CD4-positive, alpha-beta T cell treated with Interleukin-4 for 1 hour (primary cell): ENCODE measurements at places on chromosomes 6 and 20.
A peak's percentile ranks its signal among the peaks of the same experiment; 100 is the strongest.

- DNase-seq = no peak
These were observed 491.3 kb upstream of the GJE1 start for GRCh38 chr6:141641406-141641805.

- DNase-seq = no peak
These were observed 38.6 kb upstream of the NXT1 start for GRCh38 chr20:23311947-23312506.

GRCh38 chr20:48740712-48741111, 87.1 kb downstream of the PREX1 start:
- DNase-seq = no peak

- peak; percentile 21 for DNase-seq
These were observed 6.5 kb downstream of the TGM6 start for GRCh38 chr20:2387180-2387577.

- DNase-seq = no peak
These were observed 75.5 kb downstream of the ANKS1A start for GRCh38 chr6:34964564-34964963.

- DNase-seq = no peak
These were observed 96.2 kb upstream of the MPC1 start for GRCh38 chr6:166478782-166479592.

- no peak for DNase-seq
These were observed 584.7 kb downstream of the RFPL4B start for GRCh38 chr6:112931832-112932231.

GRCh38 chr20:59121714-59122565, 41.7 kb upstream of the ZNF831 start:
- DNase-seq = peak; percentile 78

DNA sequence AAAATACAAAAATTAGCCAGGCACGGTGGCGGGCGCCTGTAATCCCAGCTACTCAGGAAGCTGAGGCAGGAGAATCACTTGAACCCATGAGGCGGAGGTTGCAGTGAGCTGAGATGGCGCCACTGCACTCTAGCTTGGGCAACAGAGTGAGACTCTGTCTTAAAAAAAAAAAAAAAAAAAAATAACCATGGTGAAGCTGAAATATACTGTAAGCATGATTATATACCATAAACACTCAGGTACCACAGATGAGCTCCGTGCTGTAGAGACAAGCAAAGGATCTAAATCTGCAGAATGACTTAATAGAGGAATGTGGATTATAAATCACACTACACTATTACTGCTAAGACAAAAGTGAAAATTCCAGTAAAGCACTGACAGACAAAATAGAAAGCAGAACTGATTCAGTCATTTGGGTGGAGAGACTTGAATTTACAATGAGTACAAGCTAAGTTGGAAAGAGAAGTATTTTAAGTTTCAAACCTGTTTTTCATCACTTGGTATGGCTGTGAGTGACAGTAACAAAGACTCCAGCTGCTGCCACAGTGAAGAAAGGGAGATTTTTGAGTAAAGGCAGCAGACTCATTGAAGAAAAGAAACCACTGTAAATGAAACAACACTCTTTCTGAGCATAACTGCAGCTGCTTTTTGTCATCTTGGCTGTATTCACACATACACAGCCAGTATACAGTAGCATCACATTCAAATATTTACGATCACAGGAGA, 322.1 kb downstream of the RNGTT start:
- no peak for DNase-seq

GRCh38 chr6:35062676-35063574, 78.2 kb downstream of the TCP11 start:
- no peak for DNase-seq

DNA sequence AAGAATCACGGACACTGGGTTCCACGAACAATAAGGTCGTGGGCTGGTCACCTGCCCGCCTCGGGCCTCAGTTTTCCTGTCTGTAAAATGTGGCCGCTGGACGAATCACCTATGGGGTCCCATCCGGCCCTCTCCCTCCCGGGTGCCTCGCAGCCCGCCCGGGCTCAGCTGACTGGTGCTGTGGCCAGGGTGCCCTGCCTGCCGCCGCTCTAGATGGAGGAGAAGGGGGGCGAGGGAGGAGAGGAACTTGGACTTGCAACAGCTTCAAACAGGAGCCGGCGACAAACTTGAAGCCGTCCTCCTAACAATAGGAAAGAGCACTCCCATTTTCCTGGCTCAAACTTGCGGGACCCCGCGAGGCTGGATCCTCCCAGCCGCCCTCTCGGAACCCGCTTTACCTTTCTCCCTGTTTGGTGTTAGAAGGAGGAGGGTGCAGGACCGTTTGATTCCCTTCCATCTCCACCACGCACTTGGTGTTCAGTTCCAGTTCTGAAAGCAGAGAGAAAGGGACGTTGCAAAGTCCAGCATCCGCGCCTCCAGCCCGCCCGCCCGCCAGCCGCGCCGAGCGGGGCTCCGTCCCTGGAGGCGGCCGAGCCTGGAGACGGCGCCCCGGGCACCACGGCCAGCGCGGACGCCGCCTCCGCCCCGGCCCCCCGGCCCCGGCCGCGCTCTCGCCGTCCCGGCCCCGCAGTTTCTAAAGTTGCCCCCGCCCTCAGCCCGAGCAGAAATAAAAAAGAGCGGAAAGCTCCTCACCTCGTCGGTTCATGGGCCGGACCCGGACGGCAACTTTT, 584 bp downstream of the KIF13A start:
- DNase-seq = peak; percentile 41

GRCh38 chr6:12814015-12814414, 97.4 kb downstream of the PHACTR1 start:
- no peak for DNase-seq

- DNase-seq = no peak
These were observed 385.7 kb upstream of the MMS22L start for GRCh38 chr6:97668716-97669115.

GRCh38 chr20:50431066-50431450, 79.1 kb upstream of the PTPN1 start:
- no peak for DNase-seq

DNA sequence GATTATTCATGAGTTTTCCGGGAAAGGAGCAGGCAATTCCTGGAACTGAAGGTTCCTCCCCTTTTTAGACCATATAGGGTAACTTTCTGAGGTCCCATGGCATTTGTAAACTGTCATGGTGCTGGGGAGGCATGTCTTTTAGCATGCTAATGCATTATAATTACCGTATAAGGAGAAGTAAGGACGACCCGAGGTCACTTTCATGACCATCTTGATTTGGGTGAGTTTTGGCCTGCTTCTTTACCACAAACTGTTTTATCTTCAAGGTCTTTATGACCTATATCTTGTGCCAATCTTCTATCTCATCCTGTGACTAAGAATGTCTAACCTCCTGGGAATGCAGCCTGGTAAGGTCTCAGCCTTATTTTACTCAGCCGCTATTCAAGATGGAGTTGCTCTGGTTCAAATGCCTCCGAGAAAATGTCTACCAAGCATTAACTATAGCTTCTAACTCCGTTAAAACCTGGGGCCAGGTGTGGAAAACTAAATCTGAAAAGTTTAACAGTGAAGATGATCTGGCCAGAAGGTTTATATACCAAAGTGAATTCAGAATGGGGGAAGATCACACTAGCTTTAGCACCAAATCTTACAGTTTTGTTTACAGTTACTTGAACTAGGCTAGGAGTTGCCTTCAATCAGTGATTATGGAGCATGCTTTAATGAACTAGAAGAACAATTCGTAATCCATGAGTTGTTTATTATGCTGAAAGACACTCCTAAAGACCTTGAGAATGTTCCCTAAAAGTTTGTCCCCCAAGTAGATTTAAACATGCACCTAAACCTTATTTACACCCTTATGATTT, 80.0 kb upstream of the TOP1 start:
- DNase-seq = no peak

GRCh38 chr6:119296036-119297035, 53.2 kb downstream of the MAN1A1 start:
- no peak for DNase-seq

DNA sequence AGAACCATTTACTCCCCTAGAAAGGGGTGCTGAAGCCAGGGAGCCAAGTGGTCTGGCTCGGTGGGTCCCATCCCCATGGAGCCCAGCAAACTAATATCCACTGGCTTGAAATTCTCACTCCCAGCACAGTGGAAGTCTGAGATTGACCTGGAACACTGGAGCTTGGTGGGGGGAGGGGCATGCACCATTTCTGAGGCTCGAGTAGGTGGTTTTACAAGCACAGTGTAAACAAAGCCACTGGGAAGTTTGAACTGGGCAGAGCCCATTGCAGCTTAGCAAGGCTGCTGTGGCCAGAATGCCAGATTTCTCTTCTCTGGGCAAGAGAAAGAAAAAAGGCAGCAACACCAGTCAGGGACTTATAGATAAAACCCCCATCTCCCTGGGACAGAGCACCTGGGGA, 855.8 kb upstream of the CITED2 start:
- DNase-seq = no peak

GRCh38 chr20:38278131-38278530, 17.6 kb upstream of the KIAA1755 start:
- DNase-seq = no peak

DNA sequence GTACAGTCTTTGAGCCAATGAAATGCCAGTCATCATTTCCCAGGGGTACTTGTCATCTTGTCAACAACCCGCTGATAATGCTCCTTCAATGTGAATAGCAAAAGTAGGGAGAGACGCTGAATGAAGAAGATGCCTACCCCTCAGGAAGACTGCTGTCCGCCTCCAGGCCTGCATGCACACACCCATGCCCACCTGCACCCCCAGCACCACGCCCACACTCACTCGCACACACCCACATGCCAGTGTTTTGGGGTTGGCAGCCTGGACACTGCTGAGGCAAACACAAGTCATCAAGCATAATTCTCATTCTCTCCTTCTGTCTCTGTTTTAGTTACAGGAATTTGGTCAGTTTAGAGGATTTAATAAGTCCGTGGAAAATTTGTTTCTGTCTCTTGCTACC, 63.6 kb downstream of the SYTL3 start:
- no peak for DNase-seq

GRCh38 chr6:89509777-89510281, 76.9 kb downstream of the ANKRD6 start:
- DNase-seq = no peak

DNA sequence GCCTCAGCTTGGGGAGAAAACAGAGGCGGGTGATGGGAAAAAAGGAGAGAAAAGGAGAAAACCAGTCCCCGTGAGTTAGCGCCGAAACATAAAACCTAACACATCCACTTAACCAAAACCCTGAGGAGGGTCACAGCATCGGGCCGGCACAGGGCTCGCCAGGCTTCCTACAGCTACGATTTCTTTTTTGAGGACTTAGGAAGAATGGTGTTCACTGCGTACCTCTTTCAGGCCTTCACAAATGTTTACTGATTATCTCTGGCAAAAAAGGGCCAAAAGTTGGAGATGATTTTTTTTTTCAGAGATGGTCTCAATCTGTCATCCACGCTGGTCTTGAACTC, 48.8 kb downstream of the DSTN start:
- DNase-seq = no peak

DNA sequence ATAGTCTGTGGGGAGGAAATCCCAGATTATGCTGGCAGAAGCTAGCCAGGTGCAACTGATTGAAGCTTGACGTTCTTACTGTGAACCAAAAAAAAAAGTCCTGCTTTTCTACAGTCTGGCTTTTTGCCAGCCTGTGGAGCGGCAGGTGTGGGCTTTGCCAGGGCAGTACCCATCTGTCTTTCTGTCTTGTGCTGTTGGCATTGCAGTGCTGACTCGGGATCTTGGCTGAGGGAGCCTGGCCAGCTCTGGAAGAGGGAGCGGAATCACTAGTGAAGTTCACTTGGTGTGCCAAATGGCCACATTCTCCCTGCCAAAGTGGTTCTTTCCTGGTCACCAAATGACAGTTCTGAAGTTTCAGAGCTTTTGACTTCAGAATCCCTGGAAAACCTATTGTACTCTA, 5.0 kb downstream of the KIF3B start:
- no peak for DNase-seq

DNA sequence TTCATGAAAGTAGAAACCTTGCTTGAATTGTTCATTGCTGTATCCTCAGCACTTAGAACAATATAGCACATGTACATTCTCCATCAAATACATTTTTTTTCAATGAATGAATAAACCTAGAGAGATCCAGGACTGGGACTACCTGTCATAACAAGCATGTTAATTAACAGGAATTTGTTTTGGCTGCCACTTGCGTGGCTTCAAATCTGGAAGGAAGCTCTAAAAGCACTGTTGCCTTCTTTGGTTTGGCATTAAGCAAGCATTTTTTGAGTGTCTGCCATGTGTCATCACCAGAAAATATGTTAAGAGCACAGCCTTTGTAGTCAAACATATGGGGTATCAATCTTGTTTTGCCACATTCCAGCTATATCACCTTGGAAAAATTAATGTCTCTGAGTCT, 131.9 kb upstream of the BACH2 start:
- no peak for DNase-seq

- DNase-seq = peak; percentile 42
These were observed 4.6 kb downstream of the MEA1 start for GRCh38 chr6:43009124-43009523.

DNA sequence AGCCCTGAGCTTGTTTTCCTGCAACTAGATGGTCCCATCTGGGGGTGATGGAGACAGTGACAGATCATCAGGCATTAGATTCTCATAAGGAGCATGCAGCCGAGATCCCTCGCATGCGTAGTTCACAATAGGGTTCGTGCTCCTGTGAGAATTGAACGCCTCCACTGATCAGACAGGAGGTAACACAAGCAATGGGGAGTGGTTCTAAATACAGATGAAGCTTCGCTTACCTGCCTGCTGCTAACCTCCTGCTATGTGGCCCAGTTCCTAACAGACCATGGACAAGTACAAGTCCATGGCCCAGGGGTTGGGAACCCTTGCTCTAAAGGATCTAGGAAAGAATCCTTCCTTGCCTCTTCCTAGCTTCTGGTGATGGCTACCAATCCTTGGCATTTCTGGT, 42.7 kb downstream of the RIPOR3 start:
- no peak for DNase-seq

DNA sequence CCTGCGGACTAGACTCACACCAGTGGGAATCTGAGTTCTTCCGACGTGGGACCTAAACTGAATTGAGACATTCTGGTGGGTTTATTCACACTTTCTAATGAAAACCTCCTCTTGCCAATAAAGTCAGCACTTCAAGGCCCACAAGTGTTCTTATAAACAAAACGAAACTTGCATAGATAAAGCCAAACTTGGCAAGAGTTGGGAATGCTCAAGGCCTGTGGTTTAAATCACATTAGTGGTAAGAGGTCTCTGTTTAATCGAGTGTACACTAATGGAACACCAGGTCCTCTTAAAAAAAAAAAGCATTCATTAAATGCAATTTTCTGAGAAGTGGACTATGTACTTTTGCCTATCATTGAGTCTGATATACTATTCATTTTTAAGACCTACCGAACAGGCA, 143.3 kb downstream of the SMOC2 start:
- no peak for DNase-seq

- no peak for DNase-seq
These were observed 13.1 kb downstream of the RPS10 start for GRCh38 chr6:34412643-34413214.

- no peak for DNase-seq
These were observed 48.8 kb downstream of the ZFP64 start for GRCh38 chr20:52142757-52143156.

GRCh38 chr6:162450358-162450757, 277.2 kb downstream of the PRKN start:
- DNase-seq = no peak

GRCh38 chr20:45080867-45081624, 19.9 kb downstream of the KCNS1 start:
- DNase-seq = no peak

GRCh38 chr20:13046409-13046808, 37.6 kb downstream of the SPTLC3 start:
- DNase-seq = no peak

GRCh38 chr6:148085631-148086331, 256.9 kb upstream of the SASH1 start:
- DNase-seq = no peak
